ENCODE measurements at places on chromosomes 5 and 9. TPM values are rescaled to one million over a fixed set of nuclear protein-coding genes. Genes with fewer than 3 reads are reported as not detected.

Gene ADAMTSL1
- total RNA-seq, result 5.4 TPM

Gene PIP5KL1
- 2.3 TPM for total RNA-seq

- peaks cover 11% of the 10 kb centered on the region for H3K4me1 ChIP-seq
- no peaks in the 10 kb centered on the region for H3K27me3 ChIP-seq
- H3K36me3 ChIP-seq, result peaks cover 19% of the 10 kb centered on the region
- no peak for DNase-seq
These were observed 32.6 kb downstream of the CD180 start for GRCh38 chr5:67163863-67164595.

DNA sequence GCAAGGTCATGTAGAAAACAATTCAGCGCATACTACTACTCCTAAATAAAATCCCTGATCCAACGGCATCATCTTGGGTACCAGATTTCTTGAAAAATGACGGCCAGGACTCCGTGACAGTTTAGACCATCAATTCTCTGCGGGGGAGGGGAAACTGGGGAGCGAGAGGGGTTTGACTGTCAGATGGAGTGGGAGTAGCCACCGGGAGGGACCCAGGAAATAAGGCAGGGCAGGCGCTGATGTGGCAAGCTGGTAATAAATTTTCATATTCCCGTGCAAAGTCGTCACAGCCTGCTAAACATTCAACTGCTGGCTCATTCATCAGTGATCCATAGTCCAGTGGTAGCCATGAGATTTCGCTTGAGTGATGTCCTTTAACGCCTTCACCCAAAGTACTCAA lies 457 bp upstream of the CDH18 start:
- H3K36me3 ChIP-seq, result no peaks in the 10 kb centered on the region
- no peaks in the 10 kb centered on the region for H3K4me1 ChIP-seq

DNA sequence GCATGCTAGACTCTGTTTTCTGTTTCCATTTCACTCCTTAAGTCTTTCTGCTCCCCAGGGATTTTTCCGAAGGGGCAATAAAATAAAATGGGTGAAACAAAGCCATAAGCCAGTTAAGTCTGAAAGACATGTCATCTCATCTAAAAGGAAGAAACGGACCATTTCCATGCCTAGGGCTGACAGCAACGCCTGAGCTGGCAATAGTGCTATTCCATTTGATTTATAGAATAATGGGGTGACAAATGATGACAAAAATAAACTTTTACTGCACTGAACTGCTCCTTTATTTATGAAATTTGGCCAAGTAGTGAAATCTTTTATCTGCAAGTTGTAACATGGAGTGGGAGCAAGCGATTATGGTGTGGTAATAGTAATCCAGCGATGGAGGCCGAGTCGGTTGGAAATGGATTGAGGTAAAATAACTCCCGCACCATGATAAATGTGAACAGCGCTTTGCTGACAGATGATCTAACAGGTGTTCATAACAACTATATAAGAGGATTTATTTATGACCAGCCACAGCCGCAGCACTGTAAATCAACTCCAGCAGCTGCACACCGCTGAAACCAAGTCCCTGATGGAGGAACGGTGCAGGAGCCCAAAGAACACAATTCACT lies 219.8 kb upstream of the TBCA start:
- no peaks in the 10 kb centered on the region for H3K36me3 ChIP-seq
- H3K27me3 ChIP-seq, result no peaks in the 10 kb centered on the region
- no peak overlapping the region for H3K27ac ChIP-seq
- H3K4me1 ChIP-seq, result no peaks in the 10 kb centered on the region
- no peak overlapping the region for H3K4me3 ChIP-seq
- no peak for DNase-seq

DNA sequence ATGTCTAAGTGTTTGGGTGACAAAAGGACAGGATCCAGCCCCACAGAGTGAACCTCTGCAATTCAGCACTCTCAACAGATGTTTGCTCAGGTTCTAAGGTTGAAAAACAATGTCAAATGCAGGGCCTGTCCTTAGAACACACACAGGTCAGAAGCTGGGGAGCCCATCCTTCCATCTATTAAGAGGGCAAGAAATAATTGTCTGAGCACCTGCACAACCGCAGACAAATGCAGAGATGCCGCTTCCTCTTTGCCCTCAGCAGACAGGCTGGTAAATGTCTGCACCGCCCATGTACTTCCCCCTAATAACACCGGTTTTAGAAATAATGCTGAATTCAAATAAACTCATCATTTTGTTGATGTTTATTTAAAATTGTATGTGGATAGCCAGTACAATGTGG lies 414.5 kb upstream of the ADAMTS16 start:
- H3K27me3 ChIP-seq, result no peaks in the 10 kb centered on the region
- H3K4me3 ChIP-seq, result no peak overlapping the region
- no peaks in the 10 kb centered on the region for H3K36me3 ChIP-seq
- no peak overlapping the region for H3K27ac ChIP-seq
- no peaks in the 10 kb centered on the region for H3K4me1 ChIP-seq

- H3K27ac ChIP-seq, result no peak overlapping the region
- H3K27me3 ChIP-seq, result no peaks in the 10 kb centered on the region
- no peak for DNase-seq
- no peak overlapping the region for H3K4me3 ChIP-seq
These were observed 15.2 kb downstream of the QSOX2 start for GRCh38 chr9:136230365-136230764.

- peaks cover 3% of the 10 kb centered on the region for H3K36me3 ChIP-seq
- H3K4me3 ChIP-seq, result peak overlapping the region; percentile 37
- H3K27ac ChIP-seq, result peak overlapping the region; percentile 97
- H3K4me1 ChIP-seq, result peaks cover 25% of the 10 kb centered on the region
- DNase-seq, result peak; percentile 68
These were observed 435 bp downstream of the ZNF189 start for GRCh38 chr9:101398930-101399642.

- H3K36me3 ChIP-seq, result peaks cover 34% of the 10 kb centered on the region
- H3K27me3 ChIP-seq, result no peaks in the 10 kb centered on the region
- peak overlapping the region; percentile 14 for H3K27ac ChIP-seq
- no peak for DNase-seq
These were observed 42.8 kb downstream of the NEURL1B start for GRCh38 chr5:172683645-172684471.

DNA sequence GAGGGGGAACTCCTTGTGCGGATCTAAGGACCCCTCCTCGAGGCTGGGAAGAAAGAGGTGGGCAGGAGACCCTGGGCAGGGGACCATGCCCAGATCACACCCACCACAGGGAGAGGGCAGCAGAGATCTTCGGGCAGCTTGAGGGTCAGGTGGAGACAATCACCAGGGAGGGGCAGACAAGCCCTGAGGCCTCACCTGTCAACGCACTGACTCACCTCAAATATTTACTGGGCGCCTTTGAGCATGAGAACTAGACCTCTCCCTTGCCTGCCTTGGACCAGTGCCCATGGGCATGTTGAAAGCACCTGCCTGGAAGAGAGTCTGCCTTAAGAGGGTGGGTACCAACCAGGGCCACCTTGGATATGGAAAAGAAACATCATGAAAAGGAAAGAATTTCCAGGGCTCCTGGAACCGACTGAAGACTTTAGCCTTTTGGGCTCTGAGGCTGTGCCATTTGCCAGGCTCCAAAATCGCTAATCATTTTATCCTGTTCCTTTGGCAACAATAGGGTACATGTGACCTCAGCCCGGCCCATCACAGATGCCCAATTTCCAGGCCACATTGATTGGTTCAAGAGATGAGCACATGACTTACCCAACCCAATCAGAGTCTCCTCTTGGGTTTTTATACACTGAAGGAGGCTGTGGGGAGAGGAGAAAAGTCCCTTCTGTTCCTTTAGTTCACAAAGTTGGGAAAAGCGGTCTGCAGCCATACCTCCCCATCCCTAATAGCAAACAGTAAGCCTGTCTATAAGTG lies 10.4 kb upstream of the SPINK4 start:
- DNase-seq, result no peak
- H3K4me3 ChIP-seq, result no peak overlapping the region
- no peak overlapping the region for H3K27ac ChIP-seq
- H3K4me1 ChIP-seq, result peaks cover 5% of the 10 kb centered on the region

GRCh38 chr5:133738271-133738670 lies 125.9 kb upstream of the FSTL4 start:
- H3K27me3 ChIP-seq, result no peaks in the 10 kb centered on the region
- no peaks in the 10 kb centered on the region for H3K4me1 ChIP-seq
- no peak overlapping the region for H3K4me3 ChIP-seq

Data from adrenal gland (tissue), 19 donors.